ENCODE measurements at places on chromosomes 6 and 20.
A peak's percentile ranks its signal among the peaks of the same experiment; 100 is the strongest.

DNA sequence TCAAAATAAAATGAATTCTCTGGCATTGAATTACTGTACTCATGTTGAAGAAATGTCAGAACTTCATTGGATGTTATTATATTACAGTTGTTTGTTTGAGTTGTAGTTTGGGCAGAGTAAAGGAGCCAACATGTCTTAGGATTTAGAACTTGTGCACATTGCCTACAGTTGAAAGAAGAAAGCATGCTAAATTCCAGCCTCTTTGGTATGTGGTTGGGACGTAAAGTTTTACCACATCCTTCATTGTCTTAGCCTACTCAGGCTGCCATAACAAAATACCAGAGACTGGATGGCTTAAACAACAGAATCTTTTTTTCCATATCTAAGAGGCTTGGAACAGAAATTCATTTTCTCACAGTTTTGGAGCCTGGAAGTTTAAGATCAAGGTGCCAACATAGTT is 42.4 kb downstream of the HFE start:
- DNase-seq = no peak

- peak; percentile 14 for DNase-seq
Observed at GRCh38 chr6:2764610-2765165, 505 bp upstream of the WRNIP1 start.

GRCh38 chr6:68197356-68197755 is 437.7 kb upstream of the ADGRB3 start:
- DNase-seq = no peak

DNA sequence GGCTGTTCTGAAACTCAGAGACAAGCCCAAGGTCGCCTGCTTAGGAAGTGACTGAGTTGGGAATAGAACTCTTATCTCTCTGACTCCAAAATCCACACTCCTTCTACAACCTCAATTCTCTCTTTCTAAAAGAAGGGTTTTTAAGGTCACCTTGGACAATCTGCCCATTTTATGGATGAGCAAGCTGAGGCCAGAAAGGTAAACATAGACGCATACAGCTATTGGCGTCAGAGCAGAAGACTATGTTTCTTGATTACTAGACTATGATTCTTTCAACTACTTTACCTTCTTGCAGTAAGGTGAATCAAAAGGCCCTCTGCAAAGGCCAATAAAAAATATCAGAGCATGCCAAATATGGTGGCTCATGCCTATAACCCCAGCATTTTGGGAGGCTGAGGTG is 276.6 kb downstream of the CLIC5 start:
- DNase-seq = no peak

- DNase-seq = no peak
Observed at GRCh38 chr6:12238219-12238618, 51.9 kb upstream of the EDN1 start.

DNA sequence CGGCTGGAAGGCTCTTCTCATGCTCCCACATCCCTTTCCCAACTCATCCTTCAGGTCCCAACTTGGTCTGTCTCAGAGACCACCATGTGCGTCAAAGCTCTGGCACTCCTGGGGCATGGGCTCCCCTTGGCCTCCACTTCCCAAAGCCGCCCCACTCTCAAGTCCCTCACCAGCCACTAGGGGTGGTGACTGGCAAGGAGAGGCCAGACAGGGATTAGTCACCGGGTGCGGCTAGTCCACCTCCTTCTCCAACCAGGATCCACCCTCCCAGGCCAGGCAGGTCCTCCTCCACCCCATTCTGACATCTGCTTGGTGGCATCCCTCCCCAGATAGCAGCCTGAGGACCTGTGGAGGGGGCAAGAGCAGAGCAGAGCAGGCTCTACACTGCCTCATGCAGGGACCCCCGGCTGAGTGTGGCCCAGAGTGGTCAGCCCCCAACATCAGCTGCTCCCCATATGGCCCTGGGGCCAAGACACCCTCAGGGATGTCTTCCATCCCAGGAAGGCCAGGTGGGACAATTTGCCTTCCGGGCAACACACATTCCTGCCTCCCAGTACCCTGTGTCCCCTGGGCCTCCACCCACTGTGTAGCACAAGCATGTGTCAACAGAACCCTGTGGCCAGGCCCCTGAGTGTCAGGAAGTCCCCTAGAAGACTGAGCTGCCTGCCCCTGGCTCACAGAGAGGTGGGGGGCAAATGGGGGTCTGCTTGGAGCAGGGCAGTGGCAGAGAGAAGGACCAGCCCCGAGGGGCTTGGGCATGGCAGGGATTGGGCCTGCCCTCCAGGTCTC is 29.2 kb downstream of the YTHDF1 start:
- no peak for DNase-seq

DNA sequence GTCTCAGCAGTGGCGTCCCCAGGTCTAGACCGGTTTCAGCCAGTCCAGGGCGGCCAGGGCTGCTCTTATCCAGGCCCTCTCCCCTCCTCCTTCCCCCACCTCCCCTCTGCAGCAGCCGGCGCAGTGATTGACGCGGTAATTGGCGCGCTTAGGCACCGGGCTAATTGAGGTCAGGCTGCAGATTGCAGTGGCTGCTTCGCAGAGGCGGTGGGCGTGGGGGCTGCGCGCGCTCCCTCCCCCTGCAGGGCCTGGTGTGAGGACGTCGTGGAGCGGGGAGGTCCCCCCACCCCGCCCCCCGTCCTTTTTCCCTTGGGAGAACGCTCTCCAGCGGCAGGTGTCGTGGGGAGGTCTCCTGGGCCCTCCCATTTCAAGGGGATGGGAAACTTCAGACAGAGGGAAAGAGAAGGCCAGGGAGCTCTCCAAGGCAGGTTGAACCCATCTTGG is 70.4 kb upstream of the BLCAP start:
- no peak for DNase-seq

- no peak for DNase-seq
Observed at GRCh38 chr6:53517021-53517420, 27.9 kb downstream of the GCLC start.

DNA sequence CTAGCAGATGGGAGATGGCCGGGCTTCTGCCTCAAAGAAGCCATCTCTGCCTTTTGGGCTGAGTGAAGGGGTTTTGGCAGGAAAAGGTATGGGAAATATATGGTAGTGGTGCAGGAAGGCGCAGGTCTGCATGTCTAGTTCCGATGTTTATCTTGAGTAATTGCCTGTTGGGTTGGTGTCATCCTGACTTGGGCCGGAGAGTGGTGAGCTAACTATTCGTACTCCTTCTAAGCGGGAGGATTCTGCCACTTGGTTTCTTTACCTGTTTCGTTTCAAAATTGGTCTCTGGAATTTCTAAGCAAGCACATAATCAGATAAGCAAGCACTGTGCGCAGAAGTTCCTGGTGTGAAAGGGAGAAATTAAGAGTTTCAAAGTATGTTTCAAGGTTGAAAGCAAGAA is 229.6 kb downstream of the SAMD5 start:
- no peak for DNase-seq

DNA sequence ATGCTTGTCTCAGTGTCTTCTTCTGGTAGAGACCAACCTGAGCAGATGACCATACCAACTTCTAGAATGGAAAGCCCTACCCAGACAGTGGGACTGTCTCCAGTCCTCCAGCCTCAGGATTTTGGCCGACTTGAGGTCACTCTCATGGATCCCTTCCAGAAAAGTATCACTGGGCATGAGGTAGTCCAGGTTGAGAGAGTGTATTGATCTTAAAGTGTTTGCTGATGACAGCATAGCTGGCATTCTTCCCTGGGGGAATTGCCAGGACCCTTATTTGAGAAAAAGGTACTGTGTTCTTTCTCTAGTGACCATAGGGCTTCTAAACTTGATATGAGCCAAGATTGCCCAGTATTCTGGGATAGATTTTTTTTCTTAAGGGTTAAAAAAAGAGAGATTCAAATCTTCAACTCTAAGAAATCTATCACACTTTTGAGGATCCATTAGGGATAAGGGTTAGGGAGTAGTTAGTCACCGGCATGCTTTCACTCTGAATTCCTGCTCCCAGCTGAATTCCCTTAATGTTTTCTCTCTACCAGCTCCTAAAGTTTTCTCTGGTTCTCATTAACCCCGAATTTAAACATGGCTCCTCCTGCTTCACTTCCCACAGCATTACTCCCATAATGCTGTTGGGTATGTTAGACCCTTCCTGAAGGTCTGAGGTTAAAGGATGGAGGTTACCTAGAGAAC is 73.6 kb upstream of the FLRT3 start:
- no peak for DNase-seq

GRCh38 chr20:48215536-48215935 is 430.3 kb upstream of the SULF2 start:
- DNase-seq = no peak

- DNase-seq = no peak
Observed at GRCh38 chr20:4152696-4153235, 137.4 kb upstream of the RNF24 start.

GRCh38 chr6:107491138-107491609 is 1.3 kb downstream of the SOBP start:
- no peak for DNase-seq

DNA sequence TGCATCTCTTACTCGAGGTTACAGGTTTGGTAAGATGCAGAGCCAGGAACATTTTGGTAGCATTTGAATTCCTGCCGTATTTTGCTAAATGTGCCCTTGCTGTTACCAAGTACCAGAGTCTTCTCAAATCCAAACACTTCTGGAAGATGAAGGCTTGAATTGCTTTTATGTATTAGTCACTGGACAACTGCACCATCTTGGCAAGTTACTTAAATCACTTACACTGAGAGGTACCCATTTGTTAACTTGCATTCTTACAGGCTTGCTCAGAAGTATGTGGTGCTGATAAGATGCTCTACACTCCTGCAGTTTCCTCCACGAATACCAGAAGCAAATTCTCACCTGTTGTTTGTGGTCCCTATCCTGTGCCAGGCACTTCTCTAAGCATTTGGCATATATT is 12.7 kb downstream of the IL22RA2 start:
- no peak for DNase-seq

DNA sequence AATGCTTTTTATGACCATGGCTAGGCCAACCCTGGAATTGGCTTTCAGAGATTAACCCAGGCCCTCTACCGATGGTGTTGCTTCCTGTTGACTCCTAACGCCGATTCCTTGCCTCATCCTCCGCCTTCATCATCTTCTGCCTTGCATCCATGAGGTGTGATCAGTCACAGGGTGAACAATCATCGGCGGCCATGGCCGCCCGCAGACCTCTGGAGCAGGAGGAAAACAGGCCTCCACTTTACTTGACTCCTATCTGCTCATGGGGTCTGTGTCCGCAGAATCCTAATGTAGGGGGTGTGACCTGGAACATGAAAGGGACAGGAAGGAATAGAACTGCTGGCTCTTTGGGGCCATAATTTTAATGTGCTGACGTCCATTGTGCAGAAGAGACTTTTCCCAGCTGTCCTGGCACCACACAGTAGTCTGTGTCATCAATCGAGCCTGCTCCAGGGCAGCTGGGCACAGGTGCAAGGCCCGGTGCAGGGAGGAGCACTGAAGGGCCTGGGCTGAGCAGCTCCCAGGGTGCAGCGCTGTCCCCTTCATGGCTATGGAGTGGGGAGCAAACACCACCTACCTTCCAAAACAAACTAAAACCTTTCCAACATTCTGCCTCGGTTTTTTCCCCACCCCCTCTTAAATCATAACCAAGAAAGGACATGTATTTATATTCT is 8.0 kb downstream of the SLC22A3 start:
- no peak for DNase-seq

DNA sequence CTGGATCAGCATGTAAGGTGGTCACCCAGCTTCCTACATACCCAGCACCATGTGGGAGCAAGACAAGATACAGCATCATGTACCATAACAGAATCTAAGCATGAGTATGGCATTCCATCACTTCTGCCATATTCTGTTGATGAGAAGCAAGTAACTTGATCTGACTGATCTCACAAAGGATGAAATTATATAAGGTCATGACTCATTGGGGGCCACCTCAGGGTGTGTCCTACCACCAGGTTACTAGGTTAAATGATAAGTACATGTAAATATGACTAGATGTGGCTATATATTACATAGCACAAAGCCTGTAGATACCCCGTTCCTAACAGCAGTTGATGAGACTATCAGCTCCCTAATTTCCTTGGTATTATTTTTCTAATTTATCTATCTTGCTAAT is 213.1 kb downstream of the DOK5 start:
- DNase-seq = no peak

- DNase-seq = no peak
Observed at GRCh38 chr20:10649797-10650160, 24.0 kb downstream of the JAG1 start.

DNA sequence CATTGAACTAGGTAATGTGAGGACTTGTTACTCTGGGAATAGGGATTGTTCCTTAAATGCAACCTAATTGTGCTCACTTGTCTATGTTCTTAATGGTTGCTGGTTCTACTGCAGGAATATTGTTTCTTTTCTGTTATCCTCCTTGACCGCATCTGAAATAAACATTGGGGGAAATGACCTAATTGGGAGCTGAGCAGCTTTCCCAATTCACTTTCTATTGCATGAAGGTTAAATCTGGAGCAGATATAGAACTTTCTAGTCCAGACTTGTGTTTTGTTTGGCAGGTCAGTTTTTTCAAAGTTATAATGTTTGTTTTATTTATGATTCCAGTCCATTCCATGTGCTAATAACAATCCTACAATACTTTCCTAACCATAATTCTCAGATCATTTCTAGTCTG is 981.0 kb upstream of the CITED2 start:
- DNase-seq = no peak

DNA sequence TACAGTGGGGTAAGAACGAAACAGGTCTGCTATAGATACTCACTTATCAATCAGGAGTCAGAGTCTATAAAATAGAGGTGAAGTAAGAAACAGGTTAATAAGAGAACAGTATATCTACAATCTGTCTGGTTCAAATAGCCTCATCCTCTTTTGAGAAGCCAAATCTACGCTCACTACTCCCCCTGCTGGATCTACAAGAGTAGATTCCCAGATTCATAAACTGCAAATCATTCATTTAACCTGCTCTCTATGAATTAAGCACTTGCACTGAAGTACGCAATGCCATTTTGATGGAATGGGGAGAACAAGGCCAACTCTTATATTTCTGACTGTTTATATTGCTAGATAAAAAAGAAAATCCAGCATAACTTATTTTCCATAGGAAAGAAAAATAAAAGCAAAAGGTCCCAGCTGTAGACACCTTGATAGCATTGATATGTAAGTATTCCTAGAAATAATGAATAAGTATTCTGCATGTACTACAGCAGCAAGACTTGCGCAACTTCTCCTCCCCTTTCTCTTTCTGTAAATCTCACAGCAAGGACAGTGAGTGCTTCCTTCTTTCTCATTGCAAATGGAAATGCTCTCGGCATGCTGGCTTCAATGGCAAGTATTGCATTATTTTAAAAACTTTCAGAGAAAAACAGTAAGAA is 92.3 kb downstream of the RFX6 start:
- no peak for DNase-seq

Measured in activated naive CD4-positive, alpha-beta T cell (primary cell).